SK-N-MC (cell line): ENCODE measurements at places on chromosomes 16 and 17.
A peak's percentile ranks its signal among the peaks of the same experiment; 100 is the strongest.

DNA sequence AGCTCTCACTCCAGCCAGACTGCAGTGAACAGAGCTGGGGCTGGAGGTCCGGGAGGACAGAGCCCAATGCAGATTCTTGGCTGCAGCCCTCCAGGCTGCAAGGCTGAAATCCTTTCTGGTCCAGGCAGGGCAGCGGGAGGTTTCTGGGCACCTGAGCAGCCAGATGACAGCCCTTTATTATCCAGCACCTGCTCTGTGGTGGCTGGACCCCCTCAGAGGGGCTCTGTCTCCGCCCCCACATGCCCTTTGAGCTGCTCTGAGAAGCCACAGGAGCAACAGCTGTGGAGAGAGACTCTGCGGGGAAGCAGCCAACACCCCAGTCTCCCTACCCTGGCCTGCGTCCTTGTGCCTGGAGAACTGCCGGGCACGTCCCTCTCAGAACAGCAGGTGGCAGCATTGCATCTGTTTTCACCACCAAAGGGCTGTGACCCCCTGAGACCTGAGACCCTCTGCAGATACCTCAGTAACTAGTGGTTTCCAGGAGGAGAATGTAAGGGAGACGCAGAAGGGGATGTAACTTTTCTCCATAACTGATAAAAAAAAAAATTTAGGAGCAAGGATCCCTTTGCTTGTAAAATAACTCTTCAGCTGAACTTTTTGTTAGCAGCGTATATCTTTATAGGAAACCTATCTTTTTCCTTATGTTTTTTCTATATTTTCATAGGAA is 3.7 kb upstream of the CNP start:
- no peak for DNase-seq

GRCh38 chr17:76048025-76048605 is 21.0 kb upstream of the EVPL start:
- DNase-seq: no peak

GRCh38 chr17:82281502-82282238 is 8.2 kb upstream of the CSNK1D start:
- DNase-seq: no peak

DNA sequence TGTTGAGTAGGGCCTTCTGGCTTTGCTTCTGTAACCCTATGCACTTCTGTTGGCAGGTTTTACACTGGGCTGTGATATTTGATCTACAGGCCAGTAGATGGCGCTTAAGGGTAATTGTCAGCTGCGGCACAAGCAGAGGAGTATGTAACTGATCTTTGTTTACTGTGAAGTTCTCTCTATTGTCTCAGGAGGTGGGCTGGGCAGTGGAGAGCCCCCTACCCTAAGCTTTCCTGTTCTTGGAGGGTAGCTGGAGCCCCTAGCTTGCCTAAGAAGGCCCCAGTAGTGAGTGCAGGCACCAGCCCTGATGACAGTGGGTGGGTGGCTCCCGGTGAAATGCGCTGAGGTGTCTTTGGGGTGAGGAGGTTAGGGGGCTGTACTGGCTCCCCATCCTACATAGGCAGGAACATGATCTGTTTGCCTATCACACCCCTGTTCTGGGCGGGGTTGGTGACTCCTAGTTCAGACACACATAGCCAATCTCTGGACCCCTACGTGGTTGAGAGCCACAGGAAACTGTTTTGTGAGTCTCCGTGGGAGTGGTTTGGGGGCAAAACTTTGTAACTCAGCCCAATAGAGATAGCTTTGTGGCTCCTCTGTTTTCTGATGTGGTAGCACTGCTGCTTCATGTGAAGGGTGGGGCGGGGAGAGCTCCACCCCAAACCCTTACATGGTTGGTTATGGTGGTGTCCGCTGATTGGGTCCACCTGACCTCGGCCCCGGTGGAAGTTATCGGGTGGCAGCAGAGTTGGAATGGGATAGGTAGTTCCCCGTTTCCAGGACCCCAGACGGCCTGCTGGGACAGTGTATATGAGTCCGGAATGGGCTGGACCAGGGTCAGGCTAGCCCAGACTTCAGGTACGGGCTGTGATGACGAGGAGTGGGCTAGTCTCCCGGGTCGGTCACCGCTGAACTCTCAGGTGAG is 60.4 kb downstream of the SLFN11 start:
- peak; percentile 73 for DNase-seq
